ENCODE measurements at places on chromosomes 16 and 17.

- DNase-seq: no peak
Observed at GRCh38 chr17:7575481-7575883, 4.0 kb upstream of the CD68 start.

GRCh38 chr17:59409336-59410048 is 78.0 kb downstream of the YPEL2 start:
- DNase-seq: no peak

DNA sequence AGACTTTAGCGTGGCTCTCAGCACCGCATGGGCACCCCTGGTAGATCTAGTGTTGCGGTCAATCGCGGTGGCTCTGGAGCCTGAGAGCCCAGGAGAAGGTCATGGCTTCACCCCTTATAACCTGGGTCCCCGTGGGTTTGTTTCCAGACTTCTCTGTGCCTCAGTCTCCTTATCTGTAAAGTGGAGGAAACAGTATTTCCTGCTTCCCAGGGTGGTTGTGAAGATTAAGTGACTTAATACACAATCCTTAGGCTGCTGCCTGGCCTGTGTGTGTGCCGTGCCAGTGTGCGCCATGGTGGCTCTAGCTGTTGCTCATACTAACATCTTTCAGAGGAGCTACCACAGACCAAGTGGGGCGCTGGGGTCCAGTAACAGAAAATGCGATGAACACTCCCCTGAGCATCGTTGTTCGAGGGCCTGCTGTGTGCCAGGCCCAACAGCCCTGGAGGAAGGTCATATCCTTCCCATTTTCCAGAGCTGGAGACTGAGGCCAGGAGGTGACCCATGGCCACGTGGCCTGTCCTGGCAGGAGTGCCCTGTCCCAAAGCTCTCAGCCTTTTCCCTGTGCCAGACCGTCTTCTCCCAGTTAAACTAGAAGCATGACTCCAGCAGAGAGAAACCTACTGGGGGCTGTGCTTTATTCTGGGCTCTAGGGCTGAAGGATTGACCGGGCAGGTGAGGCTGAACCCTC is 70.1 kb downstream of the CMIP start:
- no peak for DNase-seq

DNA sequence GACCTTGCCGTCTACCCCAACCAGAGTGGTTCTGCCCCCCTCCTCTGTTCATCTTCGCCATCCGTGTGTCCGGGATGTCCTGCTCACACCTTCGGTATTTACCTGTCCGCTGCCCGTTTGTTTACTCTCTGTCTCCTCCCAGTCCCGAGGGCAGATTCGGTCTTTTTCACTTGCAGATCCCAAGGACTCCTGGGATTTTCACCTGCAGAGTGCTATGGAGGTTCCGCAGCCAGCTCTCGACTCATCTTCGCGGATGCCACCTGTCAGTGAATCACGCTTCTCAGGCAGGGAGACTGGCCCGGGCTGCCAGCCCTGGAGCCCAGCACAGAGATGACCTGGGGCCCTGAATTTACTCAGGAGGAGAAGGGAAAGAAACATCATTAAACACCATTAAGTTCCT is 8.1 kb downstream of the CRISPLD2 start:
- no peak for DNase-seq

DNA sequence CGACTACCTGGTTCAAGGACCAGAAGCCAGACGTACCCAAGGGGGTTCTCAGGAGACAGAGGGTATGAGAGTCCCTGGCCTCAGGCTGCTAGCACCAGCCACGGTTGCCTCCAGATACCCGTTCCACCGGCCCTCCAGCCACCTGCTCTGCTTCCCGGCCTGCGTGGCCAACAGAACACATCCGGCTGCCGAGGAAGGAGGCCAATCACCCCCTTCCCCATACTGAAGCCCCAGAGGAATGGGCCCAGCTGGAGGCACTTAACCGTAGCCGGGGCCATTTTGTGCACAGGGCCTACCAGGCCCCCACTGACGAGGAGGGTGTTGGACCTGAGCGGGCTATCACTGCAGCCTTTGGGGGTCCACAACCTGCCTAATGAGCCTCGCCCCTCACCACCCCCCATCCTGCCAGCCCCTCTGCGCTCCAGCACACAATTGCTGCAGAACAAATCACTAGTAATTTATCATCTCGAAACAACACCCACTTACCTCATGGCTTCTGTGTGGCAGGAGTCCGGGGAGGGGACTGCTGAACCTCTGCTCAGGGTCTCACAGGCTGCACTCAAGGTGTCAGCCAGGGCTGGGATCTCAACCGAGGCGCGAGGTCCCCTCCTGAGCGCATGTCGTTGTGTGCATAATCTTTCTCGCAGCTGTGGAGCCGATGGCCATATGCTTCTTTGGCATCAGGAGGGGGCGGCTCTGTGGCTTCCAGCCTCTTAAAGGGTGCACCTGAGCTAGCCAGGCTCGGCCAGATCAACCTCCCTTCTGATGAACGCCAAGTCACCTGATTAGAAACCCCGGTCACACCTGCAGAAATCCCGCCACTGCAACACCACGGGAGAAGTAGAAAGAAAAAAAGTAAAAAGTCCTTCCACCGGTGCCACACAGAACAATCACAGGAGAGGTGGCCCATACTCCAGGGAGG is 10.1 kb upstream of the KREMEN2 start:
- no peak for DNase-seq

DNA sequence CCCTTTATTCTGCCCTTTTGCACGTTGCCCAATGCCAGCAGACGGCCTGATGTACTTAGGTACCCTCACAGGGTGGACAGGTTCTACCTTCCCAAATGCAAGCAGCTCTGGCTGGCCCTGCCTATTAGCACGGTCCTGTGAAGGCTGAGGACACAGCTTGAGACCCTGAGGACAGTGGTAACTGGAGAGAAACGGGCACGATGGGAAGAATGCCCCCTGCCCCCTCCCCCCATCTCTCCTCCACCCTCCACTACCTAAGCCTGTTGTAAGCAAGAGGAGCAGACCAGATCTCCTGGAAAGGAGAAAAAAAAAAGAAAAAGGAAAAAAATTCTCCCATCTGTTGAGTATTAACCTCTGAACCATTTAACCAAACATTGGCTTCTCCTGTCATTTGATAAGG is 34.1 kb downstream of the MEOX1 start:
- DNase-seq: no peak

DNA sequence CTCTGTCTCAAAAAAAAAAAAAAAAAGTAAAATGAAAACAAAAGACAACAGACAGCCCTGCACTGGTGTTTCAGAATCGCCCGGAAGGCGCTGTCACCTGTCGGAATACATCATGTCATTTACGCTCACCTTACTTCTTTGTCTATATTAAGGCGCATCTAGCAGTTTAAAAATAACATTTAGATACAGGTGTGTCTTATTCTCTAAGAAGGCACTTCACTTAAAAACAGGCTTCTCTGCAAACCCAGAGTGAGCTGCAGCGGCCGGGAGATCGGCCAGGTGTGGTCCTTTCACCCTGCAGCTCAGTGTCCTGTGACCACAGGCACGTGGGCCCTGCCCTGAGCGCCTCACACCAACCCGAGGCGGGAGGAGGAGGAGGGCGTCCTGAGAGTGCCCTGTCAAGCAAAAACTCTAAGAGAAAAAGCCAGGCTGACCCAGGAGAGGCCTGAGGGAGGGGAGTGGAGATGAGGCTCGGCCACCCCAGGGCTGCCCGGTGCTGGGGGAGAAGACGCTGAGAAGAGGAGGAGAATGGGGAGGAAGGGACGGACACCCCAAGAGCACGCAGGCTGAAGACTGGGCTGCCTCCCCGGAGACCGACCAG is 3.3 kb upstream of the LMF1 start:
- no peak for DNase-seq

GRCh38 chr17:66775271-66775670 is 59.6 kb upstream of the CACNG5 start:
- no peak for DNase-seq

Data from activated naive CD4-positive, alpha-beta T cell treated with Interleukin-2 at 50 U/mL for 16 hours (primary cell).